IMR-90 (cell line): ENCODE measurements at places on chromosomes 16 and 17. TPM values are rescaled to one million over a fixed set of nuclear protein-coding genes. Genes with fewer than 3 reads are reported as not detected.

GRCh38 chr17:48441231-48441711 is 11.3 kb upstream of the SKAP1 start:
- no peak overlapping the region for H3K27ac ChIP-seq
- H3K36me3 ChIP-seq: no peaks in the 10 kb centered on the region
- no peak overlapping the region for H3K4me3 ChIP-seq
- no peaks in the 10 kb centered on the region for H3K4me1 ChIP-seq

DNA sequence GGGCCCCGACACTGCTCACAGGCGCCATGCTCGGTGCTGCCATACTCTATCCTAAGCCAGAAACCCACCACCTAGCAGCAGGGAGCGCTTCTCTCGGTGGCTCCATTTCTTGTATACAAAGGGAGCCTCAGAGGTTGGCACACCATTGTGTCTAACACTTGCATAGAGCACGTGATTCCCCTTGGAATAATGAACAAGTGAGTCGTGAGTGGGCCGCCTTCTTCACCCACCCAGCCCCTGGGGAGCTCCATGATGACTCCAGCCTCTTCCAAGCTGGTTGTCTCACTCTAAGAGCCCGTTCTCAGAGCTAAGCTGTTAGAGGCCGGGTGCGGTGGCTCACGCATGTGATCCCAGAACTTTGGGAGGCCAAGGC is 82.3 kb upstream of the ZNF469 start:
- no peaks in the 10 kb centered on the region for H3K36me3 ChIP-seq
- no peak overlapping the region for H3K27ac ChIP-seq
- no peak overlapping the region for H3K4me3 ChIP-seq
- no peaks in the 10 kb centered on the region for H3K27me3 ChIP-seq
- H3K4me1 ChIP-seq: peaks cover 41% of the 10 kb centered on the region
- DNase-seq: no peak

- no peaks in the 10 kb centered on the region for H3K4me1 ChIP-seq
- H3K27me3 ChIP-seq: peaks cover 41% of the 10 kb centered on the region
- H3K27ac ChIP-seq: no peak overlapping the region
- H3K36me3 ChIP-seq: no peaks in the 10 kb centered on the region
These were observed 12.3 kb upstream of the PKMYT1 start for GRCh38 chr16:2992383-2993081.

- H3K27me3 ChIP-seq: no peaks in the 10 kb centered on the region
- no peak overlapping the region for H3K27ac ChIP-seq
- no peak for DNase-seq
These were observed 42.7 kb downstream of the CYB5D2 start for GRCh38 chr17:4185656-4186055.

GRCh38 chr17:50575581-50576210 is 15.2 kb downstream of the CACNA1G start:
- no peak overlapping the region for H3K4me3 ChIP-seq
- no peak for DNase-seq
- no peak overlapping the region for H3K27ac ChIP-seq
- H3K27me3 ChIP-seq: peaks cover 40% of the 10 kb centered on the region
- no peaks in the 10 kb centered on the region for H3K4me1 ChIP-seq

DNA sequence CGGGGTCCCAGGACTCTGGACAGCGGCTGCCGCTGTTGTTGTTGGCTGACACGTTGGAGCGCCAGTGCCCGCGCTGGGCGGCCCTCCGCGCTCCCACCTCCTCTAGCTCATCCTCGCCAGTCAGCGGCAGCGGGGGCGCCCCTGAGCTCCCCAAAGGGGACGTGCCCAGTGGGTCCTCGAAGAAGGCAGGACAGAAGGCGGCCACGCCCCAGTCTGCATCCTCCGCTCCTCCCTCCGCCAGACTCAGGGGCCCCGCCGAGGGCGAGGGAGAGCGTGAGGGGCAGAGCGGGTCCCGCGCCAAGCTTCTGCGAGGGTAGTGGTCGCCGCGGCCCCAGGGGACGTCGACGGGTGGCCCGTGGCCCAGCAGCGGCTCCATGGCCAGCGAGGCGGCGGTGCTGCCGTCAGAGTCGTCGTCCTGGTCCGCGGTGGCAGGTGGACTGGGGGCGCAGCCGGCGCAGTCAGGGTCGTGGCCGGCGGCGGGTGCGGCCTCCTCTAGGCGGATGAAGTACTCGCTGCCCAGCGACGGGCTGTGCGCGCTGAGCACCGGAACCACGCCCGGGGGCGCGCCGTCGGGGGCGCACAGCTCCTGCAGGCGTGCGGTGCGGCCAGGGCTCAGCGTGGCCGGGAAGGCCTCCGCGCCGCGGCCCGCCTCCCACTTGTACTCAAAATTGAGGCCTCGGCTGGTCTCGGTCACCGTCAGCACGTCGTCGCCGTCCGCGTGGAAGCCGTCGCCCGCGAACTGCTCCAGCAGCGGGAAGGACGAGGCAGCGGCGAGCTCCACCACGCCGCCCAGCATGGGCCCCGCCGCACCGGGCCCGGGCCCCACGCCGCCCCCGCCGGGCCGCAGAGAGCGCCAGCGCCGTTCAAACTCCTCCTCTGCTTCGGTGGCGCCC is 43.2 kb upstream of the PVALEF start:
- peaks cover 3% of the 10 kb centered on the region for H3K4me1 ChIP-seq
- H3K27me3 ChIP-seq: peaks cover 33% of the 10 kb centered on the region
- no peak overlapping the region for H3K4me3 ChIP-seq
- no peaks in the 10 kb centered on the region for H3K36me3 ChIP-seq
- H3K27ac ChIP-seq: no peak overlapping the region

DNA sequence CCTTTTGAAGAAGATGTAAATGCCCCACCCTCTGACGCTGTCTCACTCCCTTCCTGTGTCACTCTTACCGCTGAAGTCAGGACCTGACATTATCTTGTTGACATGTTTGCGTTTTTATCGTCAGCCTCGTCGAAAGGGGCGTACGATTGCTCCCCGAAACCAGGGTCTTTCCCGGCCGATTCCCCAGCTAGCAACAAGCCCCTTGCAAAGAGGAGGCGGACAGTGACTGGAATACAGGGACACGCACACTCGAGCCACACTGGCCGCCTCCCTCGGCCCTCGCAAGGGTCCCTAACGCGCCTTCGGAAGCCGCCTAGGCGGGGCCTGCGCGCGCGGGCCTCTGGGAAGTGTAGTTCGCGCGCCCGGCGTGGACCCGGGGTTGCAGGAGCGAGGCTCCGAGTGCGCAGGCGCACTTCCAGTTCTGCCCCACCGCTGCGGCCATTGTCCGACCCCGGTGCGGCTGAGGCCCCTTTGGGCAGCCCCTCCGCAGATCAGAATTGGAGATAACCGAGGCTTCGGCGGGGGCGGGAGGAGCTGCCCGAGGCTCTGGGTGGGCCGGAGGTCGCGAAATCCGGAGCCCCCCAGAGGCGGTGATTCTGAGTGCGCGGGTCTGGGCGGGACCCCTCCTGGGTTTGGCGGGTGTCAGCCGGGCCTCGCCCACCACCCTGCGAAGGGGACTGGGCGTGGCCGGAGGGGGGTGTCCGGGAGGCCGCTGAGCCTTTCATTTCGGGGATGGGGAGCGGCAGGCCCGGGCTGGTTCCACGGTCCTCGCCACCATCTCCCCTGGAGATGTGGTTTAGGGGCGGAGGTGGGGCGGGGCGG is at the start of gene ZFP90:
TSS of gene ZFP90 (plus strand) at position 412 of the 822 bp plus-strand sequence. CDS start 502 bp downstream, outside the sequence.
- H3K36me3 ChIP-seq: peaks cover 12% of the 10 kb centered on the region
- DNase-seq: peak; percentile 78
- H3K27me3 ChIP-seq: no peaks in the 10 kb centered on the region
- peaks cover 3% of the 10 kb centered on the region; the same call in 1 of the 2 replicates for H3K4me1 ChIP-seq

DNA sequence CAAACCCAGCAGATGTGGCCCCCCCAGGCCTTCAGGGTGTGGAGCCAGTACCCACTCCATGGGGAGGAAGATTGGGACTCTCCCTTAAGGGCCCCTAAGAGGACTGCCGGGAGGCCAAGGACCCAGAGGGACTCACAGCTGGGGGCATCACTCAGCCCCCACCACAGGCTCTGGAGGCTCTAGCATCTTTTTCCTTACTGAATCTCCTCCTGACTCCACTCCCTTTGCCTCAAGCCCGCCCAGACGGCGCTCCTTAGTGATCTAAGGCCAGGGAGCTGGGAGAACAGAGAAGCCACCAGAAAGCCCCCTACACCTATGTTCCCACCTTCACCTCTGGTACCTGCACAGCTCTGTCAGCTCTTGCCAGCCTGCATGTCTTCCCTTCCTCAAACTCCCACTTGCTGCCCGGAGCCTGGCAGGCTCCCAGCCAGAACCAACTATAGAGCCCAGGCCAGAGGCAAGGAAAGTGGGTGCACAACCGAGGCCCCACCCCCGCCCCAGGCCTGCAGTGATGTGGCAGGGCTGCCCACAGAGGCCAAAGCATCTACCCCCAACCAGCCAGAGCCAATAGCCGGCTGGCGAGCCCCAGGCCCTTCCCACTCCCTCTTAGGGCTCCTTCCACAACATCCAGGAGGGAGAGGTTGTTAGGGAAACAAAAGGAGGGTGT is 22.3 kb upstream of the MPO start:
- H3K4me3 ChIP-seq: no peak overlapping the region
- no peaks in the 10 kb centered on the region for H3K36me3 ChIP-seq
- H3K27me3 ChIP-seq: peaks cover 7% of the 10 kb centered on the region
- no peak for DNase-seq
- no peak overlapping the region for H3K27ac ChIP-seq

DNA sequence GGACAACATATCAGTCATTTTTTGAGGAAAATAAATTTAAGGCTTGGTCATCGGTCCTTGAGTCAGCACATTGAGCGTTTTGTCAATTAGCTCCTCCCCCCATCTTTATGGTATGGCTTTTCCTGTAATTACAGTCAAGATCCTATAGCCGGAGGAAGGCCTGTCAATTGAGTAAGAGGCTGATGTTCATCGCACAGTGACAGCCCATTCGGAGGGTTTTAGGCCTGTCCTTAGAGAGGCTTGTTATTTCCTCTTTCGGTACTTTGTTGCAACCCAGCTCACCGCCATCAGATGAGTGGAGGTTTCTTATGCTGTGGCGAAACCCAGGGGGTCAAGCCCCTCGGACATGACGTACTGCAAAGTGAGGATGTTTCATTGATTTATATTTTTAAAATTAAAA is 395.2 kb downstream of the WWOX start:
- no peak for DNase-seq
- H3K4me3 ChIP-seq: no peak overlapping the region
- no peaks in the 10 kb centered on the region for H3K27me3 ChIP-seq
- H3K27ac ChIP-seq: no peak overlapping the region
- no peaks in the 10 kb centered on the region for H3K36me3 ChIP-seq
- H3K4me1 ChIP-seq: no peaks in the 10 kb centered on the region

DNA sequence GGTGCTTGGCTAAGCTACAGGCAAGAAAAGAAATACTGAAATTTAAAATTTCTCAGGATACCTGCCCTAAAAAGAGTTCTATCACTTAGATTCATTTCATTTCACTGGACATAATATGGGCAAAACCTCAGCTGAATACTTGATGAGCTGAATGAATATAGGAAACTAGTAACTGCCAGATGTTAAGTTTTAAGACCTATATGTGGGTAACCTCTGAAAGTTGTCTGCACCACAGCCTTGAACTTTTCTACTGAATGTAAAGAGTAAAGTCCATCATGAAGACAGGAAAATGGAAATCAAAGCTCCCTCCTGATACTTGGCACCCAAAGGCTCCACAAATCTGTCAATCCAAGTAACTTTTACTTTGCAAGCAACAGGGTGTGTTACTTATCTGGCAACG is 50.8 kb downstream of the HIC1 start:
- H3K27me3 ChIP-seq: no peaks in the 10 kb centered on the region
- no peak overlapping the region for H3K27ac ChIP-seq
- no peak overlapping the region for H3K4me3 ChIP-seq

DNA sequence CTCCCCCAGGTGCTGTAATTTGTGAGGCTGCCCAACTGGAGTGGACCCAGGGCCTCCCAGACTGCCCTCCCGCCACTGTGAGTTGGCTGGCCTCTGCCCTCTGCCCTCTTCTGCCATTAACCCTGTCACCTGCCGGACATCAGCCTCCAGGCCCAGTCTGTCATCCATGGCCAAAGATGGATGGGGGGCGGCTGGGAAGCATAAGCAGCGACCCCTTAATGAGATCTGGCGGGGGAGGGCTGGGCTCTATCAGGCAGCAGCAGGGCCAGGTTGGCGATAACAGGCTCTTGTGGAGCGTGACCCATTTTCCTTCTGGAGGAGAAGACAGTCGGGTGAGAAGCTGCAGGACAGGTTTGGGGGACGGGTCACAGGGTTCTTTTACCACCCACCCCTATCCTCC is 25.3 kb downstream of the CDK5RAP3 start:
- peaks cover 6% of the 10 kb centered on the region; the same call in 1 of the 2 replicates for H3K27me3 ChIP-seq
- H3K4me3 ChIP-seq: no peak overlapping the region
- no peak for DNase-seq
- H3K27ac ChIP-seq: no peak overlapping the region

DNA sequence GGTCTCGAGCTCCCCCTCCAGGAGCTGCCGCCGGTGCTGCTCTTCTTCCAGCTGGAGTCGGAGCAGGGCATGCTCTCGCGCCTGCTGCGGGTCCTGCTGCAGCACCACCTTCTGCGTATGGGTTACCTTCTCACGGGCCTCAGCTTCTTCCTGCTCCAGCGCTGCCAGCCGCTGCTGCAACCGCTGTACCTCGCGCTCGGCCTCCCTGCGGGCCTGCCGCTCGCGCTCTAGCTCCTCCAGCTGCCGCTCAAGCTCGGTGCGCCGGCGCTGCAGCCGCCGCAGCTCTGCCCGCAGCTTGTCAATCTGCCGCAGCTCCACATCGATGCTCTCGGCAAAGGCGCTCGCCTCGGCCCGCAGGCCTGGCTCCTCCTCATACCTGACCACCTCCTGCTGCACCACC is 36.9 kb downstream of the UBN1 start:
- peaks cover 64% of the 10 kb centered on the region for H3K36me3 ChIP-seq
- peaks cover 9% of the 10 kb centered on the region for H3K4me1 ChIP-seq
- H3K27ac ChIP-seq: no peak overlapping the region

The UBALD2 gene
- total RNA-seq: 0.90 and 1.4 TPM in 2 replicates

The KRTAP4-11 gene
- not detected in 2 replicates for total RNA-seq

The SYCE1L gene
- total RNA-seq: not detected in 2 replicates

The TMEM92 gene
- 0.18 and 0.28 TPM in 2 replicates for total RNA-seq

The SPECC1 gene
- total RNA-seq: 26.2 and 35.3 TPM in 2 replicates

The KCNH6 gene
- 0.18 and 0.28 TPM in 2 replicates for total RNA-seq

The ANKRD13B gene
- total RNA-seq: 0.90 and 1.1 TPM in 2 replicates

The PEMT gene
- 23.3 and 25.0 TPM in 2 replicates for total RNA-seq

The KLHL10 gene
- under 0.01 and 0.18 TPM in 2 replicates for total RNA-seq

The CCL5 gene
- not detected in 2 replicates for total RNA-seq

The HOXB9 gene
- total RNA-seq: under 0.01 TPM in 1 of 2 replicates, not detected in the other
